SK-N-SH (cell line): ENCODE measurements at places on chromosomes 13 and 19. TPM values are rescaled to one million over a fixed set of nuclear protein-coding genes. Genes with fewer than 3 reads are reported as not detected.
A peak's percentile ranks its signal among the peaks of the same experiment; 100 is the strongest.

ZNF665 gene
- polyA plus RNA-seq = 3.2 and 6.0 TPM in 2 replicates

DNA sequence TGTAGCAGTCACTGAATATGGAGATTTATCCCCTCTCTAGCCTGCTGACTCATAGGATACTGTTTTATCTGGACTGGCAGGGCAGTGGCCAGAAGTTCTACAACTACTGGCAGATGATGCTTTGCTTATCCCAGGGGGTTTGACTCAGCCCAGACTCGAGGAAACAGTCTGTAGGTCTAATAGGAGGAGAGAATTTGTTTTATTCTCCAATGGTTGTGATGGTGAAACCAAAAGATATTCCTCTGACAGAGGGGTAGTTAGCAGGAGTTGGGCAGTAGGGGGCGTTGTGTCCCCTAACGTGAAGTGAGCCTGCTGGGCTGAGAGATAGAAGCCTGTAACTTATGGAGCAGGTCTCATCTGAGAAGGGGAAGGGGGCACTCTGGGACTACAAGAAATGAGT lies 74.9 kb downstream of the WTIP start:
- DNase-seq = no peak

MYO1F gene
- polyA plus RNA-seq = 0.24 and 0.51 TPM in 2 replicates

- peak; percentile 56 for DNase-seq
These were observed 9.7 kb downstream of the INAFM1 start for GRCh38 chr19:47284324-47284899.

GMIP gene
- polyA plus RNA-seq = 5.3 and 6.3 TPM in 2 replicates

KLK4 gene
- polyA plus RNA-seq = not detected in 2 replicates

RNF113B gene
- polyA plus RNA-seq = not detected in 2 replicates

GRCh38 chr19:10979951-10980381 lies 19.1 kb downstream of the SMARCA4 start:
- DNase-seq = no peak

DNA sequence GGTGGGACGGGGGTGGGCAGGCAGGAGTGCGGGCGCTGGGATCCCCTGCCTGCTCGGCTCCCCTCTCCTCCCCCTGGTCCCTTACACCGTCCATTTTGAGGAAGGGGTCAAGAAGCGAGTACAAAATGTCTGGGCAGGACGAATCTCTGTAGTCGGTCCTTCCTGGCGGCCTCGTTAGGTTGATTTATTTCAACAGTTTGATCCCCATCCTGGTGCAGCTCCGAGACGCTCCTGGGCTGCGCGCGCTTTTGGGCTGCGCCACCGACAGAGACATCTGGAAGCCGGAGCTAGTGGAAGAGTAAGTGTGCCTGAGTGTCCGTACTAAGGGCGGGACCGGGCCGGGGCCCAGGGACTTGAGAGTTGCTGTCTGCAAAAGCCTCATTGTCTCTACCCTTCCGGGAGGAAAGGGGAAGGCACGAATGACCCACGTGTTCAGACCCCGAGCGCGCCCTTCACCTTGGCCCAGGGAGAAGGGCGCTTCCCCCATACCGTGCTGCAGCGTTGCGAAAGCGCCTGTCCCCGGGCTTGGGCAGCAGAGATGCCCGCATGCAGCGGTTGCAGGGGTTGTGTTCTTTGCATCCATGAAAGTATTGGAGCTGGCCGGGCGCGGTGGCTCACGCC lies 1.8 kb downstream of the ZNF114 start:
- DNase-seq = peak; percentile 81

ADM5 gene
- polyA plus RNA-seq = 1.3 TPM in 2 replicates

UBE2L5 gene
- polyA plus RNA-seq = 0.02 and 0.15 TPM in 2 replicates

GRCh38 chr19:35615036-35615435 lies 2.5 kb downstream of the HAUS5 start:
- DNase-seq = peak; percentile 6

DNA sequence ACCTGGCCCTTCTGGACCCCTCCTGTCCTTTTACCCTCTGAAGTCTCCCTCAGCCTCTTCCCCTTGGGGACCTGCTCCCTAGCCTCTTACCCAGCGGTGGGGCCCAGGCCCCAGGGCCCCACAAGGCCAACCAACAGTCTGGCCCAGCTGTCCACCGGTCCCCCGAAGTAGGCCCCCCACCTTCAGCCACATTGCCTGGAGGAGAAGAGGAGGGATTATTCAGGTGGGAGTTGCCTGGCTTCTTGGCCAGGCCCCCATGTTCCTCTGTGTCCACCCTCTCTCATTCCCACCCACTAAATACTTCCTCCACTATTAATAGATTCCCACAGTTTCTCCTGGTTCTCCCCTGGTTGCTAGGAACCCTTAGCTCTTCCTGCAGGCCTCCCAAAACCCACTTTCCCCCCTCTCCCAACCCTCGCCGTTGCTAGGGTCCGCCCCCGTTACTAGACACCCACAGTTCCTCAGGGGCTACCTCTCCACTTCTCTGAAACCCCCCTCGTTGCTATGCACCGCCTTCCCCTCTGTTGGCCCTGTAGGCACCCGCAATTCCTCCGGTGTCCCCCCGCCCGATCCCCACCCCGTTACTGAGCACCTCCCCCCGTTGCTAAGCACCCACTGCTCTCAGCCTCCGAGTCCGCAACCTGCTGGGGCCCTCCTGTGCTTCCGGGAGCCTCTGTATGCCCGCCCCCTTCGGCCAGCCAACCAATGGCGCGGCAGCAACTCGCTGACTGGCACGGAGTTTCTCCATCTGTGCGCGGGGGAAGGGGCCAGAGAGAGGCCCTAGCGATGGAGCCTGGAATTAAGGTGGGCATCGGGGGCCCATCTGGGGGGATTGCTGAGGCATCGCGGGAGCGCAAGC lies 2.0 kb downstream of the COQ8B start:
- DNase-seq = peak; percentile 95

- DNase-seq = no peak
These were observed 246.9 kb upstream of the PRR20A start for GRCh38 chr13:56893843-56894242.

DCT gene
- polyA plus RNA-seq = 0.03 and 0.11 TPM in 2 replicates

DNA sequence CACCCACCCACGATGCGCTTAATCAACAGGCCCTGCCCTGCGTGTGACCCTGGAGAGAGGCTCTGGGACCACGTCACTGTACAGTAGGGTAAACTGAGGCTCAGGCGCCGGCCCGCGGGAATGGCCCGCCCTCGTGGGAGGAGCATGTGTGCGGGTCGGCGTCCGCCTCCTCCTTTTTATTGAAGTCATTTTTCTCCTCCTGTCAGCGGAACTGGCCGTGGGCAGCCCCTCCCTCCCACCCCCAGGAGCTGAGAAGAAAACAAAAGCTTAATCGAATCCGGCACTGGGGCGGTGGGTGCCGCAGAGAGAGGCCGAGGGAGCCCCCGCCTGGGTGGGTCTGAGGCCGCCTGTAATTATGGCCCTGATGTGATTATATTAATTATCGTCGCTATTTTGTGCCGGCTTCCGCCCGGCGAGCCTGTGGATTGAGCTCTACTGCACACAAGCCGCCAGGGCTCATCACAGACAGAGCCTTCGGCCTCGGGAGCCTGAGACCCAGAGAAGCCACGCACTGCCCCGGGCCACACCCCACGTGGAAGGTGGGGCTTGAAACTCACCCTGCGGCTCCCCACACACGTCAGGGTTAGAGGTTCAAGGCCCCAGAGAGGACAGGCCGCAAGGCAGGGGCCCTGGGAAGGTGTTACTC lies 7.0 kb downstream of the C2CD4C start:
- DNase-seq = peak; percentile 77

DNA sequence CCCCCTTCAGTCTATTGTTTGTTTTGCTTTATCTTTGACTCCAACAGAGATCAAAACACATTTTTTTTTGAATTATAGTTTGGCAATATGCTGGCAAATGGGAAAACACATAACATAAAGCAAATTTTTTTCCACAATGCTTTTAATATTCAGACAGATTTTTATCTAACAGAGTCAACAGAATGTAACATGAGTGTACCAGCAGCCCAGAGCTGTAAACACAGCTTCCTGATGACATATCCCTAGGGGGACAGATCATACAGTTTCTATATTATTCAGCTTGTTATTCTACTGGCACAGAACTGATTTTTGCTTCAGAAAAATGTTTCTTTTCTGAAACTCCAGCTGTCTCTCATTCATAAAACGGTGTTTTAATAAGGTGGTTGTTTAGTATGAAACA lies 168.8 kb downstream of the OLFM4 start:
- DNase-seq = peak; percentile 65

ZNF570 gene
- polyA plus RNA-seq = 1.5 and 2.3 TPM in 2 replicates

SIGLEC12 gene
- polyA plus RNA-seq = not detected in 2 replicates

DNA sequence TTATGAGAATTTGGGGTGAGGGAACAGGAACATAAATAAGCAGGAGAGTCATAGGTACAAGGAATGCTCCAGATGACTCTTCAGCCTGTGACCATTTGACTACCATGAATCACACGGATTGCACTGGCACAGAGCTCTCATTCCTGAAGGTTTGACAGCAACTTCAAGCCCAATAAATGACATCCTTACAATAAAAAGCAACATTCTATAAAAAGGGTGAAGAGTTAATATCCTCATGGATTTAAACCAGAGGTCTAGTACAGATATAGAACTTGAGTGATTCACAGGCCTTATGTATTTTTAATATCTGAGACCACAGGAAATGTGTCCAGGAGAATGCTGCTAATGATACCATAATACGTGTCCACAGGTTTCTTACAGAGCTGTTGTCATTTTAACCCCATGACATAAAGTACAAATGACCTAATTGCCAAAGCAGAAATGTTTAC lies 158.1 kb downstream of the IRS2 start:
- no peak for DNase-seq

DNA sequence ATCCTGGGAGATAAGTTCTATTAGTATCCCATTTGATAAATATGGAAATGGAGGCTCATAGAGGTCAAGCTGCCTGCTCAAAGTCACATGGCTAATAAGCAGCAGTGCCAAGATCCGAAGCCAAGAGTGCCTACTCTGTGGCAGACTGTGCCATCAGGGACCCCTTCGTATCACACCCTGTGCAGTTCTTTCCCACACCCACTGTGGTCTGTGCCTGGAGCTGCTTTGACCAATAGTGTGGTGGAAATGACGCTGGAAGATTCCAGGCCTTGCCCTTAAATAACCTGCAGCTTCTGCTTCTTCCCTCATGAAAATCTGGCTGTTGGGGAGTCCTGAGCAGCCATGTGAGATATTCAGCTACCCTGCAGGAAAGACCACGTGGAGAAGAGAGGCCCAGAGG lies 10.1 kb downstream of the OPA3 start:
- DNase-seq = no peak
